ENCODE measurements at places on chromosomes 13 and 19. TPM values are rescaled to one million over a fixed set of nuclear protein-coding genes. Genes with fewer than 3 reads are reported as not detected.

DNA sequence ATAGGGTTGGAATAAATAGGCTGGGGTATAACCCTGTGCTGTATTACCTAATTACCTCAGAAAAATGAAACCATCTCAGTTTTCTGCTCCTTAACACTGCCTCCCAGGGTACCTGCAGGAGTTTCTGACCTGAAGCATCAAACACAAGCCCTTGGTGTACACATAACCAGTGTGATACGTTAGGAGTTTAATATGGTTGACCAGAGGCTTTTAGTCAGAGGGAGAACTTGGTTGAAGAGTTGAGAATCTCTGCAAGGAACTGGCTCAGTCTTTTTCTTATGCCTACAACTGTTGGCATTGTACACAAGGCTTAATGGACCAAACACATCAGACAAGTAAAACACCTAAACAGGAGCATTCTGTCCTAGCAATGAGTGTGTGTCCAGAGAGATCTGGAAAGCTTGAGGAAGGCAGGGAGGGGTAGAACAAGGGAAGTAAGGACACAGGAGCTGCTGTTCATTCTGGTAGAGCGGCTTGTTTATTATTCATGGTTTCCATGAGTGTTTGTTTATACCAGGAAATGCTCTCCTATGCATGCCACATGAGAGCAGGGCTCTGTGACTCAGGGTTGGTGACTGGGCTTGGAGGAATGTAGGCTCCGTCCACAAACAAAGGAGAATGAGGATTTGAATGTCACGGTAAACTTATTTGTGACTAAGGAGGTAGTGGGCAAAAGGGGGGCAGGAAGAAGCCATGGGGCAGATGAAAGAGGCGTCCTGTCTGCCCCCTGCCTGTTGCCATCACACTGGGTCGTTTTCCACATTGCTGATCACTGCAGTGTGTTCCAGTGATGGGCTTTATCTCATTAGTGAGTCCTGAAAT lies 11.9 kb upstream of the SPATA13 start:
- no peak overlapping the region for H3K27ac ChIP-seq
- H3K27me3 ChIP-seq: no peaks in the 10 kb centered on the region
- no peaks in the 10 kb centered on the region for H3K36me3 ChIP-seq
- peaks cover 2% of the 10 kb centered on the region for H3K4me1 ChIP-seq
- DNase-seq: no peak

- H3K27me3 ChIP-seq: no peaks in the 10 kb centered on the region
- no peak overlapping the region for H3K4me3 ChIP-seq
- no peaks in the 10 kb centered on the region for H3K36me3 ChIP-seq
- no peak for DNase-seq
Observed at GRCh38 chr13:39329182-39329639, 273.8 kb downstream of the LHFPL6 start.

- no peak overlapping the region for H3K4me3 ChIP-seq
- peaks cover 7% of the 10 kb centered on the region for H3K27me3 ChIP-seq
- DNase-seq: no peak
- H3K4me1 ChIP-seq: no peaks in the 10 kb centered on the region
Observed at GRCh38 chr19:32743021-32743420, 23.5 kb downstream of the TDRD12 start.

DNA sequence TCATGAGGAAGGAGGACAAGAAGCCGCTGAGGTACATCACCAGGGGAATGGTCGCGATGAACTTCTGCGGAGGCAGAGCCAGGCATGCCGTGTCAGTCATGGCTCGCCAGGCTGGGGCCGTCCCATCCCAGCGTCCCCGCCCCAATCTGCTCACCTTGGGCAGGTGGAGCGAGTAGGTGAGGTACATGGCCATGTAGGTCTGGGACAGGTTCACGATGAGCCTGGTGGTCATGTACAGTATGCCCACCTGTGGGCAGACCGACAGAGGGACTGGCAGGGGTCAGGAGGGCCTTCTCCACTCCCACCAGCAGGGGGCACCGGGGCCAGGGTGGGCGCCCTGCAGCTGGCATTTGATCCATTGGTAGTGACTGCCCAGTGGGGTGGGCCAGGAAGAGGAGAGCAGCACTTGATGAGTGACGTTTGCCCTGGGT lies 8.3 kb downstream of the TEKTIP1 start:
- H3K36me3 ChIP-seq: peaks cover 72% of the 10 kb centered on the region
- H3K4me1 ChIP-seq: no peaks in the 10 kb centered on the region
- no peak overlapping the region for H3K4me3 ChIP-seq
- DNase-seq: no peak
- H3K27ac ChIP-seq: no peak overlapping the region
- no peaks in the 10 kb centered on the region for H3K27me3 ChIP-seq

- H3K27me3 ChIP-seq: peaks cover 76% of the 10 kb centered on the region
- H3K4me3 ChIP-seq: no peak overlapping the region
- no peak overlapping the region for H3K27ac ChIP-seq
- no peaks in the 10 kb centered on the region for H3K4me1 ChIP-seq
Observed at GRCh38 chr13:111115965-111116521, 933 bp downstream of the ARHGEF7 start.

GRCh38 chr13:81207636-81208035 lies 866.7 kb upstream of the SPRY2 start:
- no peak overlapping the region for H3K27ac ChIP-seq
- H3K27me3 ChIP-seq: no peaks in the 10 kb centered on the region
- H3K4me1 ChIP-seq: no peaks in the 10 kb centered on the region
- no peak overlapping the region for H3K4me3 ChIP-seq

DNA sequence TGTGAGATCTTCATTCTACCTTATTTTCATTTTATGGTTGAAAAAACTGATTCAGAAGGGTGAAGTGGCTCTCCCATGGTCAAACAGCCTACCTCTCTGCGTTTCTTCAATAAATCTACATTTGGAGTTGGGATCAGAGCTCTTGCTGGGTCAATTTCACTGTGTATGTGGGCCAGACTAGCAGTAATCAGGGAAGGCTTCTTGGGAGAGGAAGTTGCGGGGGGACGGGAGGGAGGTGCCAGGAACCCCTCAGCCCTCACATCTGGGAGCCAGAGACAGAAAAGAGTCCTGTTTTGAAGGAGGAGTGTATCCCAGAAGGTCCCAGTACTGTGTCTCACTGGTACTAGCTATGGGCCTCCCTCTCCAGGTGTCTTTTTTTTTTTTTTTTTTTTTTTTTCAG lies 934 bp downstream of the KXD1 start:
- DNase-seq: no peak
- H3K27me3 ChIP-seq: no peaks in the 10 kb centered on the region
- peak overlapping the region; percentile 97 for H3K4me3 ChIP-seq
- peak overlapping the region; percentile 83 for H3K27ac ChIP-seq

- no peaks in the 10 kb centered on the region for H3K4me1 ChIP-seq
- no peak overlapping the region for H3K4me3 ChIP-seq
- H3K27me3 ChIP-seq: no peaks in the 10 kb centered on the region
Observed at GRCh38 chr13:23680845-23681669, 110.8 kb downstream of the TNFRSF19 start.

DNA sequence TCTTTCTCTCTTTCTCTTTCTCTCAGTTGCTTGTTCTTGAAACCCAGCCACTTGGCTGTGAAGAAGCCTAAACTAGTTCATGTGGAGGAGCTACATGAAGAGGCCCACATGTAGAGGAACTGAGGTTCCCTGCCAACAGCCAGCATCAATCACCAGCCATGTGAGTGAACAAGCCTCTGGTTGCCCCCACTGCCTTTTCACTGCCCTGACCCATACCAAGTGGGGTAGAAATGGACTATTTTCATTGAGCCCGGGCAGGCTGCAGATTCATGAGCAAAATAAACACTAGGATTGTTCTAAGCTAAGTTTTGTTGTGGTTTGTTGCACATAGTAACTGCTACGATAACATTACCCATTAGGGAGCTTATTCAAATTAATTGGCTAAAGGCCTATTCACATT lies 78.7 kb upstream of the FAM216B start:
- no peak overlapping the region for H3K4me3 ChIP-seq
- H3K27me3 ChIP-seq: no peaks in the 10 kb centered on the region
- no peaks in the 10 kb centered on the region for H3K4me1 ChIP-seq
- DNase-seq: no peak
- no peak overlapping the region for H3K27ac ChIP-seq

GRCh38 chr19:47417107-47417745 lies 2.1 kb downstream of the MEIS3 start:
- no peaks in the 10 kb centered on the region for H3K36me3 ChIP-seq
- no peak for DNase-seq
- H3K4me1 ChIP-seq: no peaks in the 10 kb centered on the region
- H3K27ac ChIP-seq: no peak overlapping the region
- H3K27me3 ChIP-seq: peaks cover 54% of the 10 kb centered on the region

DNA sequence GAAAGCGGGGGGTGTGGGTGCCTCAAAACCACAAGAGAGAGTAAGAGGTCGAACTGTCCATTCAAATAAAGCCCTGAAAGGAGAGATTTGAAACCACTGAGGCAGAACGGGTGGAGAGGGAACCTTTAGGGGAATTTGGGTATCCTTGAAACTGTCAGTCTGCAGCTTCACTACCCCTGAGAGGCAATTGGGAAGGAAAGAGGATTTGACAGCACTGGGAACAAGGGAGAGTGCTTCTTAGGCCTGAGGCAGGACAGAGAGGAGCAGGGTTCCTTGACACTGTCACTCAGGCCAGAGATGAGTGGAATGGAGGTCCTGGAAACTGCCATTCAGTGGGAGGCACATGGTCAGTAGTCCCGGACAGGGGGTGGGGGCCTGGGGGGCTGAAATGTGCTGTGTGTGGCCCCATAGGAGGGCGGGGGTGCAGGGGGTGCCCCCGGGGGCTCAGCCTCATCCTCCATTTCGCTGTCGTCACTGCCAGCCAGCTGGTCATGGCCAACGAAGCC lies 5.0 kb downstream of the GFY start:
- no peak overlapping the region for H3K27ac ChIP-seq
- H3K27me3 ChIP-seq: peaks cover 100% of the 10 kb centered on the region
- no peaks in the 10 kb centered on the region for H3K4me1 ChIP-seq
- H3K36me3 ChIP-seq: no peaks in the 10 kb centered on the region
- H3K4me3 ChIP-seq: no peak overlapping the region

- H3K27me3 ChIP-seq: no peaks in the 10 kb centered on the region
- H3K4me3 ChIP-seq: peak overlapping the region; percentile 68
- peaks cover 6% of the 10 kb centered on the region for H3K4me1 ChIP-seq
- peaks cover 4% of the 10 kb centered on the region for H3K36me3 ChIP-seq
Observed at GRCh38 chr19:37217480-37217774, 587 bp upstream of the ZNF383 start.

DNA sequence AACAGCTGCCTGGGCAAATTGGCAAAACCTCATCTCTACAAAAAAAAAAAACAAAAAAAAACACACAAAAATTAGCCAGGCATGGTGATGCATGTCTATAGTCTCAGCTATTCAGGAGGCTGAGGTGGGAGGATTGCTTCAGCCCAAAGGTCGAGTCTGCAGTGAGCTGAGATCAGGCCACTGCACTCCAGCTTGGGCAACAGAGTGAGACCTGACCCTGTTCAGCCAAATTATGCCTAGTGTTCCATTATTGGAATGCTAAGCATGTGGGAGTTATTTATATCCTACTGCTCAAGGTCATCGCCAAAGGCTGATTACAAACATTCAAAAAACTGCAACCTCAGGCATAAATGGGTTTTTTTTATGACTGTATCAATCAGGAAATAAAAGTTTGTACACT lies 1251.0 kb upstream of the PCDH9 start:
- no peak overlapping the region for H3K27ac ChIP-seq
- no peak for DNase-seq
- H3K4me3 ChIP-seq: no peak overlapping the region

DNA sequence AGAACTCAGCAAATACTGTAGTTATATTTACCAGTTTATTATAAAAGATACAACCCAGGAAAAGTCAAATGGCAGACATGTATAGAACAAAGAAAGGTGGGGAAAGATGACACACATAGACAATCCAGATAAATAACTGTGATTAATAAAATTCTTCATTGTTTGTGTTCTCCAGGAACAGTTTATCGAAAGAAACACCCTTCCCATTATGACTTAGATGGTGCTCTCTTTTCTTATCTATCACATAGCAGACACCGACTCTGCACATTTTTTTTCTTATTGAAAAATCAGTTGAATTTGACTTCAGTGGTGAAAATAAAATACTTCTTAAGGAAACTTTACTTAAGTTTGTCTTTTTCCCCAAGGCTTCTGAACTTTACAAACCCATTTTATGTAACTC lies 6.2 kb downstream of the ZNF708 start:
- H3K4me3 ChIP-seq: no peak overlapping the region
- H3K27me3 ChIP-seq: no peaks in the 10 kb centered on the region
- H3K36me3 ChIP-seq: peaks cover 5% of the 10 kb centered on the region
- no peak for DNase-seq

GRCh38 chr19:31177246-31177645 lies 172.0 kb downstream of the TSHZ3 start:
- no peak overlapping the region for H3K4me3 ChIP-seq
- no peak overlapping the region for H3K27ac ChIP-seq

The FUT1 gene
- polyA plus RNA-seq: 1.3 TPM

The GNG14 gene
- 0.14 TPM for polyA plus RNA-seq

The ZNF547 gene
- polyA plus RNA-seq: 7.2 TPM

The TNFRSF19 gene
- polyA plus RNA-seq: 7.6 TPM

The C3 gene
- 311 TPM for polyA plus RNA-seq
